ENCODE measurements at places on chromosomes 13 and 19.

- no peak for DNase-seq
Observed at GRCh38 chr13:112828082-112828699, 138.4 kb downstream of the ATP11A start.

DNA sequence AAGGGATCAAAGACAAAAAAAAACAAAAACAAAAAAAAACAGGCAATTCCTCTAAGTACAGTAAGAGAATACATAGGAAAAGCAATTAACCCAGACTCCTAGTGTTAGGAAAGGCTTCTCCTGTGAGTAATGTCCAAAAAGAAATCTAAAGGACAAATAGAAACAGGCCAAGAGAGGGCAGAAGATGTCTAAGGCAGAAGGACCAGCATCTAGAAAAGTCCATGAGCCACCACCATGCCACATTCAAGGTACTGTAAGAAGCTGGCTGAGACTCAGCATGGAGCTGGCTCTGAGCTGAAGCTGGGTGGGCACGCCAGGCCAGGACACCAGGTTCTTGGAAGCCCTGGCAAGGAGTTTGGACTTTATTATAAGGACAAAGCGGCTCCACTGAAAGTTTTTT, 118.1 kb upstream of the FRY start:
- DNase-seq = no peak

- no peak for DNase-seq
Observed at GRCh38 chr13:79011179-79011578, 352.2 kb upstream of the OBI1 start.

GRCh38 chr13:109922518-109922917, 136.1 kb upstream of the IRS2 start:
- DNase-seq = no peak
